ENCODE measurements at places on chromosomes 6 and 20. TPM values are rescaled to one million over a fixed set of nuclear protein-coding genes. Genes with fewer than 3 reads are reported as not detected.

- no peak for DNase-seq
Observed at GRCh38 chr6:88567696-88568095, 395.7 kb downstream of the RNGTT start.

- no peak for DNase-seq
Observed at GRCh38 chr6:114346451-114346850, 3.6 kb upstream of the HS3ST5 start.

GRCh38 chr6:127630800-127631199 is 53.8 kb downstream of the C6orf58 start:
- peak; percentile 8 for DNase-seq

DNA sequence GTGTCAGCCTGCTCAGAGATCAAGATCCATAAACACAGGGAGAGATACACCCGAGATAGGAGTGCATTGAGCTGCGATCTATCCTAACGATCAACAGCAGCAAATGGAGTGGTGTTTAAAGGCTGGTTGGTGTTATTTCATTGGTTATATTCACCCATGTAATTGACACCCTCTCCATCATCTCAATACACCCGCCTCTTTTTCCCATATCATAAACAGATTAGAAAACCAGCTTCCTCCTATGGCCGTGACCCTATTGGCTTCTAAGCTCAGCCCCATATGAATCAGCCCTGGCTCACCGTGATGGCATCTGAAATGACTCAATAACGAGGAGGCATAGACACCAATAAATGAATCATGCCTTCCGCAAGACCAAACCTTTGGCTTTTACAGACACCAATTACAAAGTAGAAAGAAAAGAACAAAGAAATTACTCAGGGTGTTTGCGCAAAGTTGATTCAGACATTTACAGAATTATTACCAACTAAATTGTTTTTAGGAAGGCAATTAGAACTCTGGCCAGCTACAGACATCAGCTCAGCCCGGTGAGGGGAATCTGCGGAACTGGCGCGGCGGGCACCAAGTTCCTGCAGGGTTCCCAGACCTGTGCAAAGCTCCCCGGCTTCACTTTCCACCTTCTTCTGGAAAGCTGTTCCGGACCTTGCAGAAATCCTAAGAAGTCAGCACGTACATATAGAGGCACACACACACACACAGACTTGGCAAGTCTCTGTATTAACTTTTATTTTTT is 11.5 kb downstream of the PMEPA1 start:
- DNase-seq: peak; percentile 100

DNA sequence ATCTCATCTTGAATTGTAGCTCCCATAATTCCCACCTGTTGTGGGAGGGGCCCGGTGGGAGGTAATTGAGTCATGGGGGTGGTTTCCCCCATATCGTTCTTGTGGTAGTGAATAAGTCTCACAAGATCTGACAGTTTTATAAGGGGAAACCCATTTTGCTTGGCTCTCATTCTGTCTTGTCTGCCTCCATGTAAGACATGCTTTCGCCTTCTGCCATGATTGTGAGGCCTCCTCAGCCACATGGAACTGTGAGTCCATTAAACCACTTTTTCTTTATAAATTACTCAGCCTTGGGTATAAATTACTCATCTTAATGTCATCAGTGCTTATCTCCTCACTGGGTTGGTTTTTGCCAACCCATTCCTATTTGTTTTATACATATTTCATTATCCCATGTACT is 142.0 kb upstream of the GMDS start:
- DNase-seq: no peak

Gene VSX1
- not detected for total RNA-seq

Gene TLDC2
- total RNA-seq: not detected

Gene DUSP15
- not detected for total RNA-seq

Data from HT1080 (cell line).